Temporal lobe (tissue), 4 donors: ENCODE measurements at places on chromosomes 5 and 9. TPM values are rescaled to one million over a fixed set of nuclear protein-coding genes. Genes with fewer than 3 reads are reported as not detected.

Gene ZDHHC11B
- 3.9 TPM for total RNA-seq

Gene TRPM6
- 0.74 TPM for total RNA-seq

Gene IL13
- not detected for total RNA-seq

Gene LTC4S
- total RNA-seq, result 0.74 TPM

Gene DNAI1
- 0.25 TPM for total RNA-seq
